CD4-positive, alpha-beta T cell treated with Interferon alpha-2 for 1 hour (primary cell): ENCODE measurements at places on chromosomes 7 and 10.
A peak's percentile ranks its signal among the peaks of the same experiment; 100 is the strongest.

- no peak for DNase-seq
Measured at GRCh38 chr10:128895473-128895872, 571.6 kb upstream of the MGMT start.

GRCh38 chr7:11328309-11328708 lies 354.6 kb downstream of the PHF14 start:
- no peak for DNase-seq

DNA sequence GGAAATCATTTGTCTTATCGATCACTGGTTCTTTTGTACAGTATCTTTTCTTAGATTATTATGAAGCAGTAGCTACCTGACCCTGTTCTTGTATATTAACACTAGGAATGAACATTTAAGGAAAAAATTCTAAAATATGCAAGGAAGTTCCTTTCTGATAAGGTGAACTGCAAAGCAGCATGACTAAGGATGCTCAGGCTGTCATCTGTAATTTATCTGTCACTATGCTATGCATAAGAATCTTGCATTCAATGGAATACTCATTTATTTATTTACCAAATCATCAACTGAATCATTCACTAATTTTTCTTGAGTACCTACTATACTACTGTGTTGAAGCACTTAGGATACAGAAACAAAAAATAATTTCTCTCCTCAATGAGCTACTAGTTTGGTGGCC lies 5.8 kb downstream of the GSDME start:
- no peak for DNase-seq

GRCh38 chr10:100009283-100009792 lies 409 bp downstream of the DNMBP start:
- no peak for DNase-seq

GRCh38 chr7:129797214-129797789 lies 155.5 kb downstream of the UBE2H start:
- DNase-seq = no peak

- DNase-seq = no peak
Measured at GRCh38 chr7:38189231-38189938, 11.3 kb downstream of the STARD3NL start.

DNA sequence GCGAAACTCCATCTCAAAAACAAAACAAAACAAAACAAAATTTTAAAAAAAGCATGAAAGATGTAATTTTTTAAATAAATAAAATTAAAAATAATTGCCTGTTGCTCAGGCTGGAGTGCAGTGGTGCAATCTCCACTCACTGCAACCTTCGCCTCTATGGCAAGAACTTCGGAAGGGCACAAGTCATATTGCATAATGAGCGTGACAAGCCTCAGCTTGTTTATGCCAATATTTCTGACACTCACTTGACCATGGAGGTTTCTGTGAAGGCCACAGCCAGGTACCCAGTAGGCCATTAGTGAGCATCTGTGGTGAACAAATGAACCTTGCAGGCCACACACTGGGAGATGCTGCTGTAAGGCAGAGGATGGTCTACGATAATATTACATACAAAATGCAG lies 106.1 kb upstream of the KMT2C start:
- no peak for DNase-seq

- DNase-seq = no peak
Measured at GRCh38 chr10:105989995-105990394, 1174.5 kb downstream of the SORCS1 start.

- no peak for DNase-seq
Measured at GRCh38 chr7:110373416-110373815, 717.5 kb upstream of the LRRN3 start.

DNA sequence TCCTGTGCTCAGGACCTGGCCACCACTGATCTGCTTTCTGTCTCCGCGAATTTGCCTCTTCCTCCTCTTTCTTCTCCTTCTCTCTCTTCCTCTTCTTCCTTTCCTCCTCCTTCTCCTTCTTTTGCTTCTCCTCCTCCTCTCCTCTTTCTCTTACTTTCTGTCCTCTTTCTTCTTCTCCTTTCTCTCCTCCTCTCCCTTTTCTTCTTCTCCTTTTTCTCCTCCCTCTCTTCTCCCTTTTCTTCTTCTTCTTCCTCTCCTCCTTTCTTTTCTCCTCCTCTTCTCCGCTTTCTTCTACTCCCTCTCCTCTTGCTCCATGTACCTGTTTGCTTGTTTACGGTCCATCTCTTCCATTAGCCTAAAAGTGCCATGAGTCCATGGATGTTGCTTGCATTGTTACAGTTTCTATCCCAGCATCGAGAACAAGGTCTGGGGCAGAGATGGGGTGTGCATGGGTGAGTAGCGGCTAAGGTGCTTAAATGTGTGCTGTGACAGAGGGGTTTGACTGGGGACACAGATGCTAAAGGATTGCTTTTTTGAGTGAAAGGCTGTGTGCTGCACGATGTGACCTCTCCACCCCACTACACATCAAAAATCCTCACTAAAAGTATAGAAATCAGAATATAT lies 7.7 kb downstream of the SH2D4B start:
- no peak for DNase-seq

GRCh38 chr7:143323653-143324052 lies 7.7 kb downstream of the CLCN1 start:
- no peak for DNase-seq

GRCh38 chr7:16028103-16028502 lies 341.6 kb upstream of the MEOX2 start:
- no peak for DNase-seq

- no peak for DNase-seq
Measured at GRCh38 chr10:20892796-20893195, 4.3 kb downstream of the NEBL start.

DNA sequence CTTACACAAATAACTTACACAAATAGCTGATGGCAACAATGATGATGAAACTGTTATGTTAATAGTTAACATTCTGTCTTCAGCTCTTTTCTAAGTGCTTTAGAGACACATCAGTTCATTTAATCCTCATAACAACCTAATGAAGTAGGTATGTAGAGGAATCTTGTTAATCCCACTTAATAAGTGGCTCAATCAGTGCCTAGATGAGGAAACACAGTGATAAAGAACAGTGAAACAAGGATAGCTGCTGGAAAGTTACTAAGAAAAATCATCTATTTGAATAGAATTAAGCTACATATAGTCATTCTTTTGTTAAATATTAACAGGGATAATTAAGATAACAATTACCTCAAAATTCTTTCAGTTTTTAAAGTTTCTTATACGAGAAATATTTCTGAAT lies 487.6 kb downstream of the ARL4A start:
- DNase-seq = no peak

DNA sequence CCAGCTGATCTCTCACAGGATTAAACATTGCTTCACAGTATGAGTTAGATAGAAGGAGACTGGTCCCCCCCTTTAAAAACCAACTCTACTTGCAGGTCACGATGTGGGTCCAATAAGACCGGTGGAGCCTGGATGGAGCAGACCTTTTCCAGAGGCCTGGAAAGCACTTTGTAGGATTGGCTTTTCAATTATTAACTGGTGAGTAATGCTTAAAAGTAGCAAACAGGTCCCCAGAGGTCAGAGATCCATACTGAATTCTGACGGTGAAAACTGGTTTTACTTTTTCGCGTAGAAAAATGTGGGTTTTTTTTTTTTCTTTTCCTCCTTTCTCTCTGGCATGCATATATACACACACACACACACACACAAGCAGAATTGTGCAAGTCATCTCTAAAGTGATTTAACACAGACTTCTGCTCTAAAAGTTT lies 74.9 kb upstream of the OGDHL start:
- DNase-seq = no peak

GRCh38 chr7:122622682-122623081 lies 76.2 kb downstream of the RNF133 start:
- DNase-seq = no peak

DNA sequence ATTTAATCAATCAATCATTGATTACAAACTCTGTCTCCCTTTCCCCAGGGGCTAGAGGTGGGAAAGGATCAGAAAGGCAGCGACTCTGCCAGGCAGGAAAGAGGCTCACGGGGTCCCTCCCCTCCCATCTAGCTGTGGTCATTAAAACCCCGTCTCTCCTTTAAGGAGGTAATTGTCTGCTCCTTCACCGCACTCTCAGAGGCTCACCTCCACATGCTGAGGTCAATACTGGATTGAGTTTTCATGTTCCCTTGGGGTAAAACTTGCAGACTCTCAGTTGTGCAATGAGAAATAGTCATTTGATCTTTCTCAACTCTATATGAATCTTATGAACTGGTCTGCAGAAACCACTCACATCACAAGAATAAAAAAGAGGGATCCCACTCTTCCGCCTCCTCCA lies 368.8 kb downstream of the ADRA2A start:
- DNase-seq = no peak

DNA sequence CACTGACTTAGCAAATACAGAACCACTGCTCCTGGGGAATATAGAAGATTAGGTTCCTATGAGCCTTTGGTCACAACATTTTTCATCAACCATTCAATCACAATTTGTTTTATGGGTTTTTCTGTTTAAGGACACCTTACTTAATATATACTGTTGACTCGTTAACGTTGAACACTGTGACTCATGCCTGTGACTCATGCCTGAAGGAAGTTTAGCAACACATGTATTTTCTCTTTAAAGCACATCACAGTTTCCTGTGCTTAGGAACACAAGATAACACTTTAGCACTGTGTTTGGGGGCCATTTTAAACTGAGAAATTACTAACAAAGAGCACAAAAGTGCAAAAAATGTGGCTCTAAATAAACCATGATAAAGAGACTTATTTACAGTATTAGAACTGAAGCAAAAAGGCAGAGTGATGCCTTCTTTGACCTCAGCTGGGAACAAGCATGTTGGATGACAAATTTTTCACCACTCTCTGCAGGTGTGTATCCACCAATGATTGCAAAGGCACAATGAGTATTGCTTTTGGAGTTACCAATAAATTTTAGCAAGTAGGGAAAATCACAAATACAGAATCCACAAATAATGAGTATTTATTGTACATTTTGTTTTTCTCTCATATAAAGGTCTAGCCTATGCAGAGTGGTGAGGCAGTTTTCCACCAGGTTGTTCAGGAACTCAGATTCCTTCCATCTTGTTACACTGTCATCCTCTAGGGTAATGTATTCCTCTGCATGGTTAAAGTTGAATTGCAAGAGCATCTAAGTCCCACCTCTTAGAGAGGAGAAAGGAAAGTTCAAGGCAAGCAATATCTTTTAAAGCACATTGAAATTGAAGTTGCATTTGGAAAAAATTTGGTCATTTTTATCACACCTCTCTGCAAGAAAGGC lies 7.3 kb downstream of the FGFBP3 start:
- DNase-seq = peak; percentile 62

- DNase-seq = no peak
Measured at GRCh38 chr10:116606061-116606483, 14.7 kb upstream of the PNLIPRP2 start.

GRCh38 chr7:55557666-55558188 lies 14.6 kb downstream of the VOPP1 start:
- DNase-seq = no peak

- DNase-seq = no peak
Measured at GRCh38 chr7:128364166-128364870, 2.8 kb upstream of the PRRT4 start.

GRCh38 chr7:127913686-127914085 lies 117.6 kb downstream of the LRRC4 start:
- DNase-seq = no peak

- DNase-seq = no peak
Measured at GRCh38 chr7:74542558-74543117, 88.9 kb downstream of the GTF2IRD1 start.

GRCh38 chr10:48844616-48845015 lies 95.0 kb downstream of the LRRC18 start:
- DNase-seq = no peak

DNA sequence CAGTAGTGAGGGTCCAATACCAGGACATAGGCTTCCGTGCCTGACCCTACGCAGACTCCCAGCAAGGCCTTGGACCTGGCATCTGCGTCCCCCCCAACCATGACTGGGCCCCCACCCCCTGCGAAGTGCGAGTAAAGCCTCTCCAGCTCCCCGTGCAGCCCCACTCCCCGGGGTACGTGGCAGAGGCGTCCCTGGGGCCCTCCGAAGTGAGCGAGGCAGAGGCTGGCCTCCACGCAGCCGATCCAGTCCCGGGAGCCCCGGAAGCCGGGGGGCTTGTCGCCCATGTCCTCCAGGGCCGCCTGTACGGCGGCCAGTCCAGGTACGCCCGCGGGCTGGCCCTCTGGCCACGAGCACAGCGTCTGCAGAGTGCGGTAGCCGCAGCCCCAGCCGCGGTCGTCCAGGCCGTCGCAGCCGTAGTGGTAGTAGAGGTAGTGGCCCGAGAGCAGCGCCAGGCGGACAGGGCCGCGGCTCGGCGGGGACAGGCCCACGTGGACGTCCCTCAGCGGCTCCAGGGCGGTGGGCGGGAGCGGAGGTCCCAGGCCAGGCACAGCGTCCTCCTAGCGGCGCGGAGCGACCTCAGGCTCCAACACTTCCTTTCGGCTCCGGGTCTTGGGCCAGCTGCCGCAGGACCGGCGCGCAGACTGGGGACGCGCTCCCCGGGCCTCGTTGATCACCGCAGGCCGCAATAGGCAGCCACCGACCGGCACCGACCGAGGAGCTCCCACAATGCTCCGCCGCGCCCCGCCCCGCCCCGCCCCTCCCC lies at the start of gene UFSP1:
Gene UFSP1, minus strand, starts transcription at position 728 of the 763 bp plus-strand sequence. Its CDS starts 444 bp downstream, at position 284.
- DNase-seq = no peak

- DNase-seq = no peak
Measured at GRCh38 chr7:92644406-92645113, 54.4 kb upstream of the FAM133B start.

DNA sequence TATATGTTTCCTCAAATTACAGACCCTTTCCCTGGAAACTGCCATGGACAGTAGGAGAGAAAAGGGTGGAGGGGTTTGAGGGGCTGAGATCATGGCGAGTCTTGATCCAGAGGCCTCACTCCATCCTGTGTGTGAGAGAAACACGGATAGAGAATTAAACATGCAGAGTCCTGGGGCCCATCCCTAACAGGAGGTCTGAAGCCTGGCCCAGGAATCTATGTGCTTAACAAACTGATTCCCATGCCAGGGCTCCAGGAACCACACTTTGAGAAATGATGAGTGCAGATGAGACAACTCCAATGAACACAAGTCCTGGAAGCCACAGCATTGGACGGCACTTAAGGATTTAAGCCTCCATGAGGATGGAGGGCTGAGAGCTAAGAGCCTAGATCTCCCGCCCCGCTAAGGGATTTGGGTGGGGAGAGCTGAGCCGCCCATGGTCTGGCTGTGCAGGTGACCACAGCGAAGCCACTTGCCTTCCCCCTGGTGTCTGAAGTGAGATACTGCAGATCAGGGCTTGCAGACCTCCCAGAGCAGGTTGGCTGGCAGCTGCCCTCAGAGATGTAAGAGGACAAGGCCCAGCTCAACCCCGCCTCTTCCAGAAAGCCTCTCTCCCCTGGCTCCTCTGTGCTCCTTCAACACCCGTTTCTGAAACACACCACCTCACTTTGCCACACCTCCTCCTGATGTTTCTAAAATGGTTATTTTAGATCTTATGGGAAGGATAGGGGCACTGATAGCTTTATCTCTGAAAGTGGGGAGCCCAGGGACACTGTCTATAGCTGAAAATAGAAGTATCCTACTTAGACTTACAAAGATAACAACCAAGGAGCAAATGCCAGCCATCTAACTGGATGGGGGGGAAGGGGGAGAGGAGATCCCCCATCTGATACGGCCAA lies 24.8 kb upstream of the EIF5AL1 start:
- DNase-seq = peak; percentile 22

DNA sequence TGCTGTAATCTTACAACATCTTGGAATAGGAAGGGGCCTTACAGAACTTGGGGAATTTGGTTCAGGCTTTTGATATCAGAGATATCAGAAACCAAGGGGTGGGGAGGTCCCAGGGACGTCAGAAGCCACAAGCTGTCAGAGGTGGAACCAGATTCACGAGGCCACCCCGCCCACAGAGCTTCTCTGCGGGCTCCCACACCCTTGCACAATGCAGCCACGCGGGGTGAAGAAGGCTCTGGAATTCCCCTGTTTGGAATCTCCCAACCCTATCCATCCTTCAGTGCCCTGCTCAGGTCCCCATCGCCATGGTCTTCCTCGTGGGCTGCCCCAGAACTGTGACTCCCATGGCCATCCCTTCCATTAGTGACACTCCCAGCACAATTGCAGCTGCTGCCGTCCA lies 247.1 kb upstream of the SHH start:
- DNase-seq = no peak
